Right atrium auricular region (tissue), 2 donors: ENCODE measurements at places on chromosomes 1 and 21. TPM values are rescaled to one million over a fixed set of nuclear protein-coding genes. Genes with fewer than 3 reads are reported as not detected.

- H3K27ac ChIP-seq: peak overlapping the region; percentile 65
- H3K4me1 ChIP-seq: peaks cover 70% of the 10 kb centered on the region
- peaks cover 78% of the 10 kb centered on the region for H3K36me3 ChIP-seq
- no peak for DNase-seq
- H3K4me3 ChIP-seq: no peak overlapping the region
Observed at GRCh38 chr1:160129046-160129445, 13.5 kb downstream of the ATP1A2 start.

DNA sequence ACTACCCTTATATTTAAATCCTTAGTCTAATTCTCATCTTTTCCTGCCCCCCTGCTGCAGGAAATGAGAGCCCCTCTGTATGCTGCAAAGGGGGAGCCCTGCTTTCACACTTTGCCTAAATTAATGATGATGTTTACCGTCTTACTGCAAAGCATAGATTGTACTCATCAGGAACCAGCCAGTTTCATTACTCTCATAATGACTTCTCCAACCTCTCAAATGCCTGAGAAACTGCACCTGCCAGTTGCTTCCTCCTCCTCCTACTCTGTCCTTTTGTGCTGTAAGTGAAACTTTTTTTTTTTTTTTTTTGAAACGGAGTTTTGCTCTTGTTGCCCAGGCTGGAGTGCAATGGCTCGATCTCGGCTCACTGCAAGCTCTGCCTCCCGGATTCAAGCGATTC lies 101.7 kb downstream of the ADSS2 start:
- H3K27ac ChIP-seq: no peak overlapping the region
- H3K27me3 ChIP-seq: no peaks in the 10 kb centered on the region
- no peak overlapping the region for H3K4me3 ChIP-seq
- no peaks in the 10 kb centered on the region for H3K36me3 ChIP-seq
- H3K4me1 ChIP-seq: no peaks in the 10 kb centered on the region
- DNase-seq: no peak

The IPO13 gene
- 25.9 TPM for total RNA-seq

The LAMC2 gene
- total RNA-seq: 2.6 TPM

DNA sequence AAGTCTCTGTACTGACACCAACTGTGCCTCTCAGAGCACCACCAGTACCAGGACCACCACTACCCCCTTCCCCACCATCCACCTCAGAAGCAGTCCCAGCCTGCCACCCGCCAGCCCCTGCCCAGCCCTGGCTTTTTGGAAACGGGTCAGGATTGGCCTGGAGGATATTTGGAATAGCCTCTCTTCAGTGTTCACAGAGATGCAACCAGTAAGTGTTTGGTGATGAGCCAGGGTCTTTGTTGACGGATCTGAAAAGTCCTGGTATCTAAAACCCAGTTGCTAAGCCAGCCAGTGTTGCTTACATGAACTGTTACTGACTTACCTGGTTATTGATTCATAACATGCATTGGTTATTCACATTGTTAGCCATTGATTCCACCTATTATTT lies 1.1 kb downstream of the C1orf56 start:
- H3K27ac ChIP-seq: peak overlapping the region; percentile 90
- H3K27me3 ChIP-seq: no peaks in the 10 kb centered on the region
- DNase-seq: no peak
- H3K36me3 ChIP-seq: peaks cover 30% of the 10 kb centered on the region
- H3K4me1 ChIP-seq: no peaks in the 10 kb centered on the region
- peak overlapping the region; percentile 73 for H3K4me3 ChIP-seq

The ADCY10 gene
- not detected for total RNA-seq

The ALPL gene
- 16.2 TPM for total RNA-seq

DNA sequence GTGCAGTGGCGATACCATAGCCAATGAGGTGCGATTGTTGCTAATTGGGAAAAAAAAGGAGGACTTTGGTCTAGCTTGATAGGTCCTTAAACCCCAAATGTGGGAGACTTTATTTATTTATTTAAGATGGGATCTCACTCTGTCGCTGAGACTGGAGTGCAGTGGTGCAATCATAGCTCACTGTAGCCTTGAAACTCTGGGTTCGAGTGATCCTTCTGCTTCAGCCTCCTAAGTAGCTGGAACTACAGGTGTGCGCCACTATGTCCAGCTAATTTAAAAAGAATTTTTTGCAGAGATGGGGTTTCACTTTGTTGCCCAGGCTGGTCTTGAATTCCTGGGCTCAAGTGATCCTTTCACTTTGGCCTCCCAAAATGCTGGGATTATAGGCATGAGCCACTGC lies 24.0 kb upstream of the SRSF10 start:
- H3K27me3 ChIP-seq: no peaks in the 10 kb centered on the region
- no peak for DNase-seq
- no peaks in the 10 kb centered on the region for H3K36me3 ChIP-seq
- no peak overlapping the region for H3K27ac ChIP-seq

- no peaks in the 10 kb centered on the region for H3K27me3 ChIP-seq
- no peaks in the 10 kb centered on the region for H3K36me3 ChIP-seq
- H3K27ac ChIP-seq: no peak overlapping the region
- H3K4me3 ChIP-seq: no peak overlapping the region
- no peak for DNase-seq
Observed at GRCh38 chr1:48644190-48644900, 132.3 kb downstream of the BEND5 start.

DNA sequence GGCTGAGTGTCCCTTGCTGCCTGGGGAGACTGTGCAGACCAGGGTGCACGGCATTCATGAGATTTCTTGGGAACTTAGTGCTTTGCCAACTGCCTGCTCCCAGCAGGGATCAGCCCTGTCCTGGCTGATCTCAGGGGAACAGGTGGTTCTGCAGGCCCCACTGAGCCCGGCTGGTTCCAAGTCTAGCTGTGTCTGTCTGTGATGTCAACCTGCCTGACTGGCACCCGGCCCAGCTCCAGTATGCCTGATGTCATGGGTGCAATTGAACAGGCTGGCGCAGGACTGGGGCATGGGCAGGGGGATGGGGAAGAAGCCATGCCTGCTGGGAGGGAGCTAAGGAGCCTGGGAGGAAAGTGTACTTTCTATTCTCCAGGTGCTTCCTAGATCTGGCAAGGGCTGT lies 227.1 kb downstream of the GRIK3 start:
- H3K27ac ChIP-seq: no peak overlapping the region
- no peaks in the 10 kb centered on the region for H3K36me3 ChIP-seq
- no peak overlapping the region for H3K4me3 ChIP-seq
- no peak for DNase-seq
- no peaks in the 10 kb centered on the region for H3K27me3 ChIP-seq
- H3K4me1 ChIP-seq: no peaks in the 10 kb centered on the region

- no peaks in the 10 kb centered on the region for H3K27me3 ChIP-seq
- H3K36me3 ChIP-seq: no peaks in the 10 kb centered on the region
- no peaks in the 10 kb centered on the region for H3K4me1 ChIP-seq
- H3K4me3 ChIP-seq: no peak overlapping the region
Observed at GRCh38 chr1:158507511-158507910, 35.5 kb downstream of the OR10R2 start.

- H3K27ac ChIP-seq: no peak overlapping the region
- no peak overlapping the region for H3K4me3 ChIP-seq
- no peaks in the 10 kb centered on the region for H3K36me3 ChIP-seq
- no peaks in the 10 kb centered on the region for H3K27me3 ChIP-seq
Observed at GRCh38 chr1:34602907-34603306, 151.9 kb upstream of the GJB5 start.

The APCS gene
- not detected for total RNA-seq

The SLC16A4 gene
- total RNA-seq: 8.9 TPM

- no peak overlapping the region for H3K4me3 ChIP-seq
- no peaks in the 10 kb centered on the region for H3K4me1 ChIP-seq
- no peak for DNase-seq
- H3K27me3 ChIP-seq: no peaks in the 10 kb centered on the region
Observed at GRCh38 chr1:183952101-183952500, 85.4 kb downstream of the COLGALT2 start.

- H3K27me3 ChIP-seq: no peaks in the 10 kb centered on the region
- no peaks in the 10 kb centered on the region for H3K4me1 ChIP-seq
- H3K36me3 ChIP-seq: peaks cover 11% of the 10 kb centered on the region
Observed at GRCh38 chr1:58785442-58786058, 1.7 kb upstream of the JUN start.

GRCh38 chr1:18299441-18300338 lies 181.0 kb upstream of the KLHDC7A start:
- no peaks in the 10 kb centered on the region for H3K36me3 ChIP-seq
- H3K27me3 ChIP-seq: peaks cover 5% of the 10 kb centered on the region
- no peaks in the 10 kb centered on the region for H3K4me1 ChIP-seq
- no peak for DNase-seq

- no peaks in the 10 kb centered on the region for H3K4me1 ChIP-seq
- H3K27ac ChIP-seq: no peak overlapping the region
- DNase-seq: no peak
- no peaks in the 10 kb centered on the region for H3K27me3 ChIP-seq
Observed at GRCh38 chr1:200916152-200916551, 21.5 kb downstream of the INAVA start.

DNA sequence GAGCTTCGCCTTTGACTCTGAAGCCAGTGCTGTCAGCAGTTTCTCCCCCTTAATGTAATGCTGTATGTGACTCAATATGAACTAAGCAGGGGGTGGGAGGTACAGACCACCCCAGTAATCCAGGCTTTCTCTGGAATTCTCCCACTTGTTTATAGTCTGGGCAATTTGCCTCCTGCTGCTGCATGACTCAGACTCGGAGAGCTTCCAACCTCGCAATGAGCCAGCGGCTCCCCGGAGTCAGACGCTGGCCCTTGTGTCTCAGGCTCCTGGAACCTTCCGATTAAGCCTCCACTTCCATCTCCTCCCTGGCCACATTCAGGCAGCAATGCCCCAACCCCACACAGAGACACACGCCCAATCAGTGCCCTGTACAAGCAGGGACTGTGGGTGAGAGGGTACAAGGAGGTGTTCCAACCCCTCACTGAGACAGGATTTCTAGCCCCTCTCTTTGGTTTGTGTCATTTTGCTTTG lies 471.7 kb upstream of the VAMP3 start:
- H3K4me1 ChIP-seq: peaks cover 17% of the 10 kb centered on the region
- no peaks in the 10 kb centered on the region for H3K36me3 ChIP-seq
- DNase-seq: peak; percentile 72
- H3K27me3 ChIP-seq: no peaks in the 10 kb centered on the region
- H3K27ac ChIP-seq: peak overlapping the region; percentile 66

GRCh38 chr1:11568687-11569086 lies 85.5 kb downstream of the FBXO2 start:
- H3K4me1 ChIP-seq: no peaks in the 10 kb centered on the region
- no peak overlapping the region for H3K4me3 ChIP-seq
- no peak for DNase-seq
- H3K36me3 ChIP-seq: no peaks in the 10 kb centered on the region
- H3K27ac ChIP-seq: no peak overlapping the region
- no peaks in the 10 kb centered on the region for H3K27me3 ChIP-seq

GRCh38 chr1:39332291-39332690 lies 127.8 kb downstream of the MACF1 start:
- H3K36me3 ChIP-seq: peaks cover 85% of the 10 kb centered on the region
- no peak overlapping the region for H3K4me3 ChIP-seq
- no peaks in the 10 kb centered on the region for H3K4me1 ChIP-seq
- no peaks in the 10 kb centered on the region for H3K27me3 ChIP-seq

- peak overlapping the region; percentile 98 for H3K27ac ChIP-seq
- H3K36me3 ChIP-seq: no peaks in the 10 kb centered on the region
- H3K4me3 ChIP-seq: peak overlapping the region; percentile 80
- no peak for DNase-seq
- no peaks in the 10 kb centered on the region for H3K4me1 ChIP-seq
- no peaks in the 10 kb centered on the region for H3K27me3 ChIP-seq
Observed at GRCh38 chr1:244654108-244655038, 1.4 kb downstream of the DESI2 start.

DNA sequence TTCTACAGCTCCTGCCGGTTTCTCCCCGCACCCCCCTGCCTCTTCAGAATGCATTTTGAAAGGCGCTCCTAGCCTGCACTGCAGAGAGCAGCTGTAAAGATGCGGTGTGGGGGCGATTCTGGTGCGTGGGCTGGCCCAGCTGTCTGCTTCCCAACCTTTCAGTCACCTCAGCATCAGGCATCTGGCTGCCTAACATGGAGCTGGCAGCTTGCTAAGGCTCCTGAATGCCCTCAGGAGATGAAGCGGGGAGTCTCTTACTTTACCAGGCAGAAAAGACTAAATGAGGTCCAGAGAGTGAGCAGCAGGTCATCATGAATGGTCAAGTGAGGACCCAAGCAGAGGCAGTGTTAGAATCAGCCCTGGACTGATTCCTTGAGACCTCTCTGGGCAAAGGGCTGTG lies 8.7 kb downstream of the IER5 start:
- H3K27me3 ChIP-seq: no peaks in the 10 kb centered on the region
- H3K27ac ChIP-seq: no peak overlapping the region
- H3K36me3 ChIP-seq: peaks cover 5% of the 10 kb centered on the region
- peaks cover 86% of the 10 kb centered on the region for H3K4me1 ChIP-seq
- H3K4me3 ChIP-seq: no peak overlapping the region

DNA sequence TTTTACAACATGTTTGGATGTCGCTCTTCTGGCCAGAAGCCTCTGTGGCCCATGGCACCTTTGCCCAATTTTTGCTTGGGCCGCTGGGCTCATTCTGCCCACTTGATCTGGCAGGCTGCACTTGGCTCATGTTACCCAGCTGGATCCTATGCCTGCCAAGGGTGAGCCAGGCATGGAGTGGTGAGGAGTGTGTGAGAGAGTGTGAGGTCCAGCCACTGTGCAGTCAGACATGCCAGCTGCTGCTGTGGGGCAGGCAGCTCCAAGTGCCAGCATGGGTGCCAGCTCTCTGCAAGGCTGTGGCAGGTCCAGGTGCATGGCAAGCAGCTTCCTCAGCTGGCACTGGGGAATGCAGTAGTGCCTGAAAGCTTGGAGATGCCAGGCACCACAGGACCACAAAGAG lies 71.0 kb downstream of the EBNA1BP2 start:
- DNase-seq: no peak
- H3K4me1 ChIP-seq: no peaks in the 10 kb centered on the region
- H3K27me3 ChIP-seq: no peaks in the 10 kb centered on the region
- no peak overlapping the region for H3K4me3 ChIP-seq
- no peaks in the 10 kb centered on the region for H3K36me3 ChIP-seq

DNA sequence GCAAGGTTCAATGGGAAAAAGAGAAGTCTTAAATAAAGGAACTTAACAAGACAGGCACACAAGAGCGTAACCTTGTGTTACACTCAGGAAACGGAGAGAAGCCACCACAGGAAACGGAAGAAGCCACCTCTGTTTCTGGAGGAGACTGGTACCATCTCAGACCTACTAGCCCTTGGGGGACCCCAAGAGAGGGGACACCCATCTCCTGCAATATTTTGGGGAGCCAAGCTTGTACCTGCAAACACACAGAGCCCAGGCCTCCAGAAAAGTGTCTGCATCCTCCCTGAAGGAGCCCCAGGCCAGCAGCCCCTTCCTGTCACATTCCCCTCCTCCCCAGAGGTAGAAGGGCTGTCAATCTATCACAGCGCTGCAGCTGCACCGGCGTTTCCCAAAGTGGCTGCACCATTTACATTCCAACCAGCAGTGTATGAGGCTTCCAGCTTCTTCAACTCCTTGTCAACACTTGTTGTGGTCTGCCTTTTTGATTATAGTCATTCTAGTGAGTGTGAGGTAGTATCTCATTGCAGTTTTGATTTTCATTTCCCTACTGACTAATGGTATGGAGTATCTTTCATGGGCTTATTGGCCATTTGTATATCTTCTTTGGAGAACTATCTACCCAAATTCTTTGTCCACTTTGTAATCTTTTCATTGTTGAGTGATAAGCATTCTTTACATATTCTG lies 23.0 kb upstream of the PADI1 start:
- H3K27me3 ChIP-seq: no peaks in the 10 kb centered on the region
- H3K4me3 ChIP-seq: no peak overlapping the region
- no peaks in the 10 kb centered on the region for H3K36me3 ChIP-seq
- DNase-seq: no peak

GRCh38 chr1:25917996-25918395 lies 11.8 kb upstream of the STMN1 start:
- H3K36me3 ChIP-seq: no peaks in the 10 kb centered on the region
- H3K27ac ChIP-seq: no peak overlapping the region
- H3K4me3 ChIP-seq: no peak overlapping the region
- DNase-seq: no peak
- no peaks in the 10 kb centered on the region for H3K27me3 ChIP-seq
